ENCODE measurements at places on chromosomes 6 and 20.

DNA sequence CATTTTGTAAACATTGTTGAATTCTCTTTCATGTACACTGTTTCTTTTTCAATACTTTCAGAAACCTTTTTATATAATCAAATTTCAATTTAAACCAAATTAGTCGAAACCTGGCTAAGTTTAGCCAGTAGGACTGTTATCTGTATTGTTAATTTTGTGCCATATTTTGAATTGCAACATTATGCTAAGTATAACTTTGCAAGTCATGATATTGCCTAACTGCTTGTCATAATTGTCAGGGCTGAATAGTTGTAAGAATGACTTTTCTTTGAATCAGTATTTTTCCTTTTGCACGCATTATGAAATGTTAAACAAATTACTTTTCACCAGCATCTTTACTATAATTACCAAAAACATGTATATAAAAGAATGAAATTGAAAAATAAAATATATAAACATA lies 82.7 kb downstream of the SAMD3 start:
- peak; percentile 83 for DNase-seq

DNA sequence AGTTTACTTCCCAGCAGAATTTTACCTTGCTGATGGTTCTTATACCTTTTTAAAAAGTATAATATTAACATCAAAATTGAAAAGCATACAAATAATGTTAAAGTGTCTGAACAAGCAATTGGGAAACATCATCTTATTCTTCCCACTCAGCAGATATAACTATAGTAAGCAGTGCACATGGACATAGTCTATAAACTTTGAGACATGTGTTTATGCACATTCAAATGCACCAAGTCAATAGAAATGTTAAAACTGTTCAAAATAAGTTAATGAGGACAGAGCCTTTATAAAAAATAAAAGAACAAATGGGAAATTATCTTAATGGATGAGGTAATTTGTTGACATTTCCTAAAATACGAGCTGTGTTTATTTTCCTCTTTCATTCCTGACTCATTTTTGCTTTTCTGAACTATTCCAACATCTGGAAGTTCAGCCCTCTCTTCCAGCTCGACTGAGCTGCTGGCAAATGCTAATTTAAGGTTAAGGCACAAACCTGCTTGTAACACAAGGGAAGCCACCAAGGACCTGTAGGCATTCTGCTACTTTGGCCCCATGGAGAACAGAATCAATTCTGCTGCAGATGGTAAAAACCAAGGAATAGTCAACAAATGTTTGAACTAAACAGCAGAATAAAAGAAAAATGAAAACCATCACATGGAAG lies 110.3 kb upstream of the MAP3K4 start:
- DNase-seq = no peak

DNA sequence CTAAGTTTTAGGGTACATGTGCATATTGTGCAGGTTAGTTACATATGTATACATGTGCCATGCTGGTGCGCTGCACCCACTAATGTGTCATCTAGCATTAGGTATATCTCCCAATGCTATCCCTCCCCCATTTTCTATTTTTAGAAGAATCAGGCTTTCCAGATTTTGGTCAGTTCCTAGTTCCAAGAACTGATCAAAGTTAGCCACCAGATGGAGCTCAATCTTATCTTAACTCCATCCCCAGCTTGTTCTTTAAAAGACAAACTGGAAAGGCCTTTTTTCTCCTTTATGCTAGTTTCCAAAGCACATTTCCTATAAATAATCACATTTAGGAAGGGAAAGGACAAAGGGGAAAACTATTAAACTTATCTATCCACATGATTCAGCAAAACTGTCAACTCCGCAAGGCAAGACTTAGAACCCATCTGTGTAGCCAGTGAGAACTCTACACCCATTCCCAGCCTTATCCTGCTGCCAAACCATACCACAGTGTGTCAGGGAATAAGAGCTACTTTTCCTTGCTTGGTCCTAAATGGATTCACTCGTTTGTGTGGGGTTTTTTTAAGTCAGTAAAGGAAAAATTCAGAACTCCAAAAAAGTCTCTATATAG lies 22.8 kb upstream of the KHDC1 start:
- no peak for DNase-seq

GRCh38 chr20:51586005-51586440 lies 43.5 kb upstream of the NFATC2 start:
- no peak for DNase-seq

- no peak for DNase-seq
Measured at GRCh38 chr20:63235399-63235983, at the start of gene BIRC7. Gene BIRC7, plus strand, starts transcription at chr20:63235905. Its CDS starts 192 bp downstream, at chr20:63236097.

DNA sequence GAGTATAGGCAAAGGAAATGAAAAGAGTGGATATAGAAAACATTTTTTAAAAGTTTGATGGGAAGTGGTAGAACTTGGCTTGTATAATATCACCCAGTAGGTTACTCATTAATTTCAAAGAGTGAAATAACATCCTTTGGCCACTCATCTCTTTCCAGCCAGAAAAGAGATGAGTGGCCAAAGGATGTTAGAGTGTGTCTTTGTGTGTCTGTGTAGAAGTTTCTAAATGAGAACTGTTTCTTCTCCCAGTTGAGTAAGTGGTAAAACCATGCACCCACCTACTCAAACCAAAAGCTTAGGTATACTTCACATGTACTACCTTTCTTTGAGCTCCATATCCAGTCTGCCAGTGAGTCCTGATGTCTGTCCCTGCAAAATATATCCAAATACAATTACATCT lies 47.7 kb upstream of the TMEM244 start:
- DNase-seq = no peak

- DNase-seq = no peak
Measured at GRCh38 chr20:20353576-20353975, 14.3 kb upstream of the INSM1 start.

GRCh38 chr20:409697-410559 lies 1.8 kb downstream of the RBCK1 start:
- no peak for DNase-seq

DNA sequence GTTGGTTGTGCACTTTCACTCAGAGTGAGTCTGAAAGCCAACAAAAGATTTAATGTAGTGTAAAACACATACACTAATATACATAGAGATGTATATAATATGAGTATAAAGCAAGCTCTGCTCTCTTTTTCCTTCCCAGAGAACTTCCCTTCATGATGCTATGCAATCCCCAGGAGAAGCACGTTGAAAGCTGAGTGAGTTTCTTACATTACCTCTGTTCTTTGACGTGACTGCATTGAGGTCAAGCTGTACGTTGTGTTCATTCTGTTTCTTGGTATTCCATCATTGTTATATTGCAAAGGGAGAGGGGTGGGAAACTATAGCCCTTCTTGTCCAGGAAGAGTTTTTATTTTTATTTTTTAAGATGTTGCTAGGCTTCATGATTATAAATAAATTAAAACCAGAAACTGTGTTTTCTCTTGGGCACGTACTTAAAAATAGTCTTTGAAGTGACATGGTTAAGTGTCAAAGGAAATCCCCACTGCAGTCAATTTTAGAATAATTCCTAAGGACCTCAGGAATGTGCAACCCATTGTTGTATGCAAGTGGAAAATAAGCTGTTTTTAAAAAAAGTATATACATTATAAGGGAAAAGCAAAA lies 651.0 kb downstream of the CD109 start:
- DNase-seq = no peak

DNA sequence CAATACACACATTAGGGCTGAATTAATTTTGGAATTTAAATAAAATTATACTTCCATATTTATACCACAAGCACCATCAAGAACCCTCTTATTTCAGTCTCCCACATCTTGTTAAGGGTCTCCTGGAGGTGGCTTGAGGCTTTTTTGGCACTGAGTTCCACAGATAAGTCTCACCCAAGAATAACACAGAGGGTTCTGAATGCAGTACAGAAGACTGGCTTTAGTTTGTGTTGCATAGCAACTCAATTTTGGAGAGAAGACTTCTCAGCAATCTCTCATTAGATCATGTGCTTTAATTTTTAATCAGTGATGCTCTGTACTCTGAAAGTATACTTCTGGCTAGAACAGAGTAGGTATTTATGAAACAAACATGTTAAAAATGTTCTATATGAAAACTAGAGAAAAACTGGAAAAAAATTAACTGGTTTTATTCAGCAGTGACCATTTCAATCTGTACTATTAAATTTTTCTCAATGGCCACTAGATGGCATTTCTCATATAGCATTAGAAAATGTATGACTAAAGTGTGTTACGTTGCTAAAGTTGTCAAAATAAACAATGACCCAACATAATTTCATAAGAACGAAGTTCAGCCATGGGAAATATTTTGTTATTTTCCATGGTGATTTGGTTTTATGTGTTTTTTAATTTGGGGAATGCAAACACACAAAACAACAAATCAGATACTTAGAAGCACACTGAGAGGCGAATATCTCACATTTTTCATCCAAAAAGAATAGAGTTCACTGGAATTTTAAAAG lies 32.7 kb upstream of the MAP7 start:
- no peak for DNase-seq

- no peak for DNase-seq
Measured at GRCh38 chr6:2102966-2103365, 142.4 kb downstream of the GMDS start.

- no peak for DNase-seq
Measured at GRCh38 chr6:117174835-117175360, 90.5 kb upstream of the VGLL2 start.

Measured in lung (tissue), 17 donors.